ENCODE measurements at places on chromosomes 11 and 22.

DNA sequence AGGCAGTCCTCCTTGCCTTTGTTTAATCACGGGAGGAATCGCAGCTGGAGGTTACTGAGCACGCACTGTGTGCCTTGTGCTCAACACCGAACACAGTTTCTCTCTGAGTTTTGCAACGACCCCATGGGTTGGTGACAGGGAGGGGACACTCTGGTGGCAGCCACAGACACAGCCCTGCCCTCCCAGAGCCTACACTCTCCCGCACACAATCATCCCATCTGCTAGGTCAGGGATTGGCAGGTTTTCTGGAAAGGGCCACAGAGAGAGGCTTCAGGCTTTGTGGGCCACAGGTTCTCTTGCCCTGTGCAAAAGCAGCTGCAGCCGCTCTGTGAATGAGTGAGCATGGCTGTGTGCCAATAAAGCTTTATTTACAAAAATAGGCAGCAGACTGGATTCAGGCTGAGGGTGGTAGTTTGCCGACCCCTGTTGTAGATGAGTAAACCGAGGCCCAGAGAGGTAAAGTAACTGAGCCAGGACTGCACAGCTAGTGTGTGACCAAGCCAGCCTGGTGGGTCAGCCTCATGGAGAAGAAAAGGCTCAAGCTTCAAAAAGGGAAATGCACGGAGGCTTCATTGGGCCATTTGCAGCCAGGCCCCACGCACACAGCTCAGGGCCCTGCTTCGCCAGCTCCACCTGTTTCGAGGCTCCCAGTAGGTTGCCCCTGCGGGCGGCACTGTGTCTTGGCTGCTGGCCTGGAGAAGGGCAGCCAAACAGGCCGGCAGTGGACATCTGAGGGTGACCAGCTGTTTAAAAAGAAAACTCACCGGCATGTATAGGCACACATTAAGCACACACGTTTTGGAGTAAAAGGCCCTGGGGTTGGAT is 16.3 kb downstream of the LTO1 start:
- DNase-seq, result no peak

DNA sequence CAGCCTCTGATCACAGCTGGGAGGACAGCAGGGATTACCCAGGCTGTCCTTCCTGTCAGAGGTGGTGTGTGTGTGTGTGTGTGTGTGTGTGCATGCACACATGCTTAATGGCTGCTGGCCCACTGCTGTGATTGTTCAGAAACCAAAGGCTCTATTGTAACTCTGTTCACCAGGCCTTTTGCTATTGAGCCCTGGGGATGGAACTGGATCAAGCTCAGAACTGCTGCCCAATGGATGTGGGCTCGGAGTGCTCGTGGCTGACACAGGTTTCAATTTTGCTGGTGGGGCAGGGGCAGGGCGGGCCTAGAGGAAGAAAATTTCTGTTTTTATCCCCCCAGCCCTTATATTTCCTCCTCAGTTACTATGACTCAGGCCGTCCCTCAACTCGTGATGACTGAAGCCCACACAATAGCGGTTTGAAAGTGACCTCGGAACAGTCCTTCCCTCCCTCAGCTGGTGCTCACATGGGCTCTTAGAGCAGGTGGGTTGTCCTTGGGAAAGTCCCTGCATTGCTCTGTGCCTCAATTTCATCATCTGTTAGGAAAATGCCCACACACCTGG is 359.3 kb downstream of the TENM4 start:
- DNase-seq, result peak; percentile 43

- no peak for DNase-seq
Observed at GRCh38 chr11:65084598-65085375, 765 bp downstream of the ZFPL1 start.

GRCh38 chr22:17576470-17576869 is 13.2 kb downstream of the SLC25A18 start:
- no peak for DNase-seq

GRCh38 chr11:104852811-104853210 is 45.4 kb downstream of the CASP12 start:
- DNase-seq, result no peak

DNA sequence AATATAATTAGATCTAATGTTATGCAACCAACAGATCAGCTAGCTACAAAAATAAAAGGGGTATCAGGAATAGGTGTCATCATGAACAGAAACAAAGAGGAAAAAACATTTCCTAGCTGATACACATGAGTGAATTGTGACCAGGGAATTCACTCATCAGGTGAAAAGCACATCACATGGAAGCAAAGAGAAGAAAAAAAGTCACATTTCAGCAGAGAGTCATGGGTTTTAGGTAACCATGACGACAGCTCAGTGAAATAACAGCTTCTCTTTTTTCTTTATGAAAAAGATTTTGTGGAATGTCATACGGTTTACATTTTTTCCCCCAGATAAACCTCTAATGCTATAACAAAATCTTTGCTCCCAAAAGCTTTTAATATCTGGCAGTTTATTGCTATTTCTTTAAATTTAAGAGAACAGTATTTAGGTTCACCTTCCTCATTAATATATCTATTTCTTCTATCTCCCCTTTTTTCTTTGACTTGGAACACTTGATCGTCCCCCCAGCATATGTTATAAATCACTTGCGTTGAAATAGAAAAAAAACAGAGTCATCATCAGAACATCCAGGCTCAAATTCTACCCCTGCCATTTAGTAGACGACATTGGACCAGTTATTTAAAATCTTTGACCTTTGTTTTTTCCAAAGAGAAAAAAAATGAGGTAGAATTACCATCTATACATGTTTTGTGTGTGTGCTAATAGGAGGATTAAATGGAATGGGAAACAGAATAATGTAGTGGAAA is 5.3 kb downstream of the TYR start:
- no peak for DNase-seq

GRCh38 chr11:128800871-128801417 is 66.2 kb downstream of the KCNJ1 start:
- DNase-seq, result no peak

GRCh38 chr11:79925570-79925969 is 484.7 kb upstream of the TENM4 start:
- DNase-seq, result no peak
